Fibroblast of skin of left biceps (primary cell): ENCODE measurements at places on chromosomes 12 and 14.

- no peak for DNase-seq
These were observed 9.3 kb downstream of the PEBP1 start for GRCh38 chr12:118145113-118145797.

DNA sequence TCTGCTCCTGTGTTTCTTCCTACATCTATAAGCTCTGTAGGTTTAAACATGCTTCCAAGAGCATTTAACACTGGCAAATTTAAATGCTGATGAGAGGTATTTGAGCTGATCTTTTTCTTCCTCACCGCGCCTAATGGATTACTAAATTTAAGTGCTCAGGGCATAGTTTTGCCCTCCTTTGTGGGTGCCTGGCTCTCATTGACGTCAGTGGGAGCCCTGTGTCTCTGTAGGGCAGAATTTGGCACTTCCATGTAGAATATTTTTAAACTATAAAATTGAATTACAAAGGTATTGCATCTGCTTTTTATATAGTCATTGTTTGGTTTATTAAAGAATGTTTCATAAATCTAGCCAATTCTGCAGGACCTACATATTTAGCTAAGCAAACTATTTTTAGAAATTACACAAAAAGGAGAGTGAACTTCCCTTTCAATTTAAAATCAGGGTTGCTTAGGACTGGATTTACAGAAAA, 444.8 kb downstream of the AEBP2 start:
- peak; percentile 19 for DNase-seq

GRCh38 chr12:76432733-76433132, 84.5 kb upstream of the BBS10 start:
- no peak for DNase-seq

- DNase-seq, result no peak
These were observed at the start of gene SERPINA6 for GRCh38 chr14:94322648-94323570. Gene SERPINA6 (minus strand): TSS chr14:94323336. CDS start chr14:94314648, 8,688 bp downstream.

GRCh38 chr12:96420277-96420835, 20.1 kb upstream of the CDK17 start:
- no peak for DNase-seq

DNA sequence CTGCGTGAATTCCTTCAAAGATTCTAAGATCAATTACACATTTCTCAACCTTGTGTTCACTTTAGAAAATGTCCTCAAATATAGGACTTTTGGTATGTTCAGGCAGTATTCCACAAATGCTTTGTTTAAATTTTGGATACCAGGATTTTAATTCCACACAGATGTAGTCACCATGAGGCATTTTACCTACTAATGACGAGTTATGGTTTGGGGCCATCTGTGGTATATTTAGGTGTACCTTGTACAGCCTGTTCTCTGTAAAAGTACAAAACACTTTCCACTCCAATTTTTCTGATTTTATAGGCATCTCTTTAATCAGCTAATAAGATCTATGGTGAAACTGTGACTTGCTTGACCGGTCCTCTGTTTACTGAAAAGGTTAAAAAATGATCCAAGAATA, 275.7 kb upstream of the PRICKLE1 start:
- DNase-seq, result no peak

GRCh38 chr12:121805171-121806008, 1.6 kb downstream of the SETD1B start:
- no peak for DNase-seq

- no peak for DNase-seq
These were observed 671.8 kb downstream of the RPS29 start for GRCh38 chr14:48914382-48914781.

DNA sequence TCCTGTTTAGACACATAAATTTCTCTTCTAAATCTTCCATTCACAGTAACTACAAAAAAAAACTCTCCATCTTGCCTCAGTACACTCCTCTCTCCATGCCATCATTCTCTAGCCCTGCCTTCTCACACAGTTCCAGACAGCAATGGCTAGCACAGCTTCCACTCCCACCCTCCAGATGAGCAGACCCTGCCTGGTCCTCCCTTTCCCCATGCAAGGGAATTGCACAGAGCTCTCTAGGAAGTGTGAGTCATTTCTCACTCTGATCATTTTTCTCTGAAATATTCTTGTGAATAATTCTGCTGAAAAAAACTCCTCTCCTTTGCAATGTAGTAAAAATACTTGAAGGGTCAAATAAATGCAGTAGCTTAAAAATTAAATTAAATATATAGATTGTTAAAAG, 170.6 kb downstream of the BMP4 start:
- DNase-seq, result no peak

DNA sequence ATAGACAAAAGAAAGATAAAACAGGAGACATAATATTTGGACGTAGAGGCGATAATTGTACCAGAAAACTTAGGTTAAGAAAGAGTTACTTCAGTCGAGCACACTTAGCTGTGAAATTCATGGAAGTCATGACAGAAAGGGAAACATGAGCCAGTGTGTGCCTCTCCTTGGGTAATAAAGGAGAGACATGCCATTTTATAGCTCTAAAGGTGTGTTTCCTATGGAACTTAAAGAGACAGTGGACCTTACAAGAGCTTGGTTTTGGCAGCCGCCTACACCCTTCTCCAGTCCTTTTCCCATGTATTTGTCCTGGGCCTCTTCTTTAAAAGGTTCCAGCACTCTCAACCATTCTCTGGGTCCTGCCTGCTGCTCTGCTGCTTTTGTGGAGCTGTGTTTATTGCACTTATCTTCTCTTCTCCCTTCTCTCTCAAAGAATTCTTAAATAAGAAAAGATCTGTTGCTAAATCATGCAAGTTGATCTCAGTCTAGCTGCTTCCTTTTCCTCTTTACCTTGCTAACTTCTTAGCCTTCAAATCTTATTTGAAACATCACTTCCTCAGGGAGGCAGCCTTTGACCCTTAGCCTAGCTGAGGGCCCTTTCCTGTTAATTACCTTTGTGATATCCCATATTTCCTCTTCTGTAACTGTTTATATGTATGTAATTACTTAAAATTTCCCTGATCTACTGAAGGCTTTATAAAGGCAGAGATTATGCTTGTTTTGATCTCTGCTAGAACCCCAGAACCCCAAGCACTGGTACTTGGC, 81.8 kb upstream of the EVL start:
- no peak for DNase-seq

DNA sequence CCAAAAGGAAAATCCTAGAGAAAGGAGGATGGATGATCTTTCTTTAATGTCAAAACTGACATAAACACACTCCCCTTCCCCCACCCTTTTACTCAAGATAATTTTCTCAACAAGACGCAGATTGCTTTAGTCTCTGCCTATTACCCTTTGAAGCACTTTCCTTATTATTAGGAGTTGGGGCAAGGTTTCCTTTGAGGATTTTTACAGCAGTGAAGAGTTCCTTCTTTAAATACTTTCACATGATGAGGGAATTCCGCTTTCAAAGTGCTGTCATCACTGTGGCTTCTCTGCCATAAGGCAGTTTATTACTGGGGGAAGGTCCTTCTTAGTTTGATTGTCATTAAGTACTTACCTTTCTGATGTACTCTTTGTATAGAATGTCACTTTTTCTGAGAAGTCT, 172.1 kb downstream of the MSRB3 start:
- DNase-seq, result no peak

- DNase-seq, result no peak
These were observed 251.5 kb upstream of the USP15 start for GRCh38 chr12:62008703-62009102.

- no peak for DNase-seq
These were observed 105.0 kb upstream of the CPNE8 start for GRCh38 chr12:39010406-39010805.

GRCh38 chr14:29741909-29742401, 185.7 kb downstream of the PRKD1 start:
- peak; percentile 22 for DNase-seq

- no peak for DNase-seq
These were observed 163.8 kb downstream of the RPL10L start for GRCh38 chr14:46487582-46488350.

DNA sequence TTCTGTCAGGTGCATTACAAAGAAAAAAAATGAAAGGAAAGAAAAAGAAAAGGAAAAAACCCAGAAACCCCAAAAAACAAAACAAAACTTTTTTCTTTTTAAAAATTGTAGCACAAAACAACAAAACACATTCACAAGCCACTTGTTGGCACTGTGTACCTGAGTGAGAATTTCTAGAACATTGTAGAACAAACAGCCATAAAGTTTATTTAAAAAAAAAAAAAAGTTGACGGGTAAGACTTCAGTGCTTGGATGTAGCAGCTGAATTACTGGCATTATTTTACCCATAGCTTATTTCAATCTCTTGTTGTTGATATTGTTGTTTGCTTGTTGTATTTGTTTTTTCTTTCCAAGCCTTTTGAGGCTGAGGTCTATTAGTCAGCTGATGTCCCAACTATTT, 415.8 kb downstream of the SOX5 start:
- DNase-seq, result no peak

DNA sequence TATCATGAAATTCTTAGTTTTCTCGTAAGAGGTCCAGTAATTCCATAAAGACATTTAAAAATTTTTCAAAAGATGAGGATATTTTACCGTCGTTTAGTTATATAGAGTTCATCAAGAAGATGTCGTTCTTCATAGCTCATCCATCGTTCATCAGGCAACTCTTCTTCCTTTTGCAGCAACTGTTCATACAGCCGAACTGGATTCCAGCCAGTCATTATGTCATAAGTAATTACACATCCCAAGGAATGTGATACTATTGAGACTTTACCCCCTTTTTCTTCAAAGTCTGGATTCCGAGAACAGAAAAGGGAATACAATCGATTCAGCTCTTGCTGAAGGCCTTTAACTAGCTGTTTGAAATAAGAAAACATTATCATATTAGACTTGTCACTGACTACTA, 90.3 kb downstream of the DDHD1 start:
- DNase-seq, result no peak

GRCh38 chr12:233615-233968, 19.6 kb upstream of the SLC6A12 start:
- no peak for DNase-seq

DNA sequence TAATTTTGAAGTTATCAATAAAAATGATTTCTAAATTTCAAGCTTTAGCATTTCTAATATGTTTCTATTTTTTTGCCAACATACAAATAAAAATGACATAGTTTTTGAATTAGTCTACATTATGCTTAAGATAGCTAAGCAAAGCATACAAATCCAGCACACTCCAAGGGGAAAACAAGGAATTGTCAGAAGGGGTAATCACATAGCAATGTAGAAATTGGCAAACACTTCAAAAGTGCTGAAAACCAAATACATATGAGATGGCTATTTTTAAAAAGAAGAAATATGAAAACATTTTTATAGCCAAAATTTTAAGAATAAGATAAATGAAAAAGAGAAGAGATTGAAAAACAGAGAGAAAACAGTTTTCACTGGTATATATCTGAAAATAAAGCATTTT, 308.0 kb downstream of the SLC6A15 start:
- DNase-seq, result peak; percentile 12

- no peak for DNase-seq
These were observed 76.6 kb upstream of the KCNH3 start for GRCh38 chr12:49462083-49462744.

DNA sequence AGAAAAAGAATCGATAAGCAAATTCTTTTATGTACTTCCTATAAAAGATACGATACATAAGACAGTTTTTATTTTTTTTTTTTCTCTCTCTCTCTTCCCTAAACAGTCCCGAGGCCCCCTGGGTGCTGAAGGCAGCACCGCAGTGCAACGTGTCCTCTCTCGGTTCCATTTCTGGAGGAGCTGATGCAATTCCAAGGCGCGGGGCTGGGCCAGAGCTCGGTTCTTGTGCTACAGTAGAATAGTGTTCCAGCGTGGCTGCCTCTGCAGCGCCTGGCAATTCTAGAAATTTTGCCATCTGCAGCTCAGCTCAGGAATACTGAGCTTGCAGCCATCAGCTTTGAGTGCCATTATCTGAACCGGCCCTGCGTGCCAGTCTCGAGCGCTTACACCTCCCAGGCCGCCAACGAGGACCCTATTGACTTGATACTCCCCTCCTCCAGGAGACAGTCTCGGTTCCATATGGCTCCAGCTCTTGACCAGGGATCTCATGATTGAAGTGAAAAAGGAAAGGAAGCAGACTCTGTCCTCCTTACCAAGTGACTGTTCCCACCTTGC, 630 bp downstream of the ALDH1L2 start:
- DNase-seq, result peak; percentile 72

DNA sequence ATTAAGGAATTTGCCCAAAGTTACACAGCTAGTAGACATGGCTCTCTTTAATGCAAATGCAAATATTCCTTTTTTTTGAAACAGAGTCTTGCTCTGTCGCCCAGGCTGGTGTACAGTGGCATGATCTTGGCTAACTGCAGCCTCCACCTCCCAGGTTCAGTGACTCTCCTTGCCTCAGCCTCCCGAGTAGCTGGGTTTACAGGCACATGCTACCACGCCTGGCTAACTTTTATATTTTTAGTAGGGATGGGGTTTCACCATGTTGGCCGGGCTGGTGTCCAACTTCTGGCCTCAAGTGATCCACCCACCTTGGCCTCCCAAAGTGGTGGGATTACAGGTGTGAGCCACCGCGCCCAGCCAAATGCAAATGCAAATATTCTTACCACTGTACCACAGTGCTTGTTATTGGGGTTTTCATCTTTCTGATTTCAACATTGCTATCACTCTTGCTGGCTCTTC, 24.5 kb upstream of the HIGD1C start:
- no peak for DNase-seq

GRCh38 chr12:119817546-119818343, 59.4 kb downstream of the CIT start:
- DNase-seq, result no peak

- DNase-seq, result no peak
These were observed 90.6 kb downstream of the LRRK2 start for GRCh38 chr12:40315375-40315774.

DNA sequence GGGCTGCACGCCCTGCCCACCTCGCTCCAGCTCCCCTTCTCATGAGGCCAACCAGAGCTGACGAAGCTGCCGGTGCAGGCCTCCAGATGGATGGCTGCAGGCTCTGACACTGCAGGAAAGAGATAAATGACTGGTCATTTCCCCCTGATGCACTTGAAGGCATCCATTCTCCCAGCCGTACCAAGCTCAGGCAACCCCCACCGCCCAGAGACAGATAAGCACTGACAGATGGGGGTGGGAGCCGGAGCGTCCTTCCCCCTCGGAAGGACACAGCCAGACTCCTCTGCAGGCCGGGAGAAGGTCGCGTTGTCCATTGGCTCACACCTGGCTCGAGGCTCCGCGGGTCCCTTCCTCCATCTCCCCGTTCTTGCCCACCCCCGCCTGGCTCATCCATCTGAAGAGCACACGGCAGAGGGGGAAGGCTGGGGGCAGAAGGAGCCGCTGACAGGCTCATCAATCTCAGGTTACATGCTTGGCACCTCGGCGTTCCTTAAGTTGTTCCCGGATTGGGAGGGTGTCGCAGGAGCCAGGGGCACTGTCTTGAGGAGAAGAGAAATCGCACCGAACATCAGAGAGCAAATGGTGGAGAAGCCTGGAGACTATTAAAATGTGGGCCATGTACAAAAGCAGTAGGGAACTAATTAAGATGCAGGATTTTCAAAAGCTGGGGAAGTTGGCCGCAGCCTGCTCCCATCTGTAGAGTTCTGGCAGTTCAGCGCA, 151.6 kb downstream of the DPF3 start:
- DNase-seq, result no peak
